ENCODE measurements at places on chromosomes 16 and 17. TPM values are rescaled to one million over a fixed set of nuclear protein-coding genes. Genes with fewer than 3 reads are reported as not detected.

DNA sequence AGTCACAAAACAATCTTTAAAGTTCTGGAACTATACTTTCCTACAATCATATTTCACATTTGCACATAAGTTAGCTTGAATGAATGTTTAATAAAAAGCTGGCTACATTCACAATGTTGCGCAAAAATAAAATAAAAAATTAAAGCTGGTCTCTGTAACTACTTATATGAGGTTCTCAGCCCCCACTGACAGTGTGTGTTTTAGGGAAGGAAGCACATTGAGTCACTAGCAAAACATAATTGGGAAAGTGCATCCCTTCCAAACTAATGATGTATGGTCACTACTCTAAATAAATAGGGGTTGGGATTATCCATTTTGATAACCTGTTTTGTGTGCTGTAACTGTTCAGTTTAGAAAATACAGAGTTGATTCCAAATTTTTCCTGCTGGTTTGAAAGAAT is 251.9 kb downstream of the IRX3 start:
- peaks cover 21% of the 10 kb centered on the region for H3K36me3 ChIP-seq
- no peaks in the 10 kb centered on the region for H3K27me3 ChIP-seq
- H3K27ac ChIP-seq, result no peak overlapping the region
- H3K4me1 ChIP-seq, result peaks cover 4% of the 10 kb centered on the region

GRCh38 chr16:48576927-48577326 is 33.1 kb downstream of the N4BP1 start:
- peaks cover 58% of the 10 kb centered on the region for H3K4me1 ChIP-seq
- H3K27me3 ChIP-seq, result no peaks in the 10 kb centered on the region
- no peak overlapping the region for H3K4me3 ChIP-seq
- H3K36me3 ChIP-seq, result peaks cover 36% of the 10 kb centered on the region

DNA sequence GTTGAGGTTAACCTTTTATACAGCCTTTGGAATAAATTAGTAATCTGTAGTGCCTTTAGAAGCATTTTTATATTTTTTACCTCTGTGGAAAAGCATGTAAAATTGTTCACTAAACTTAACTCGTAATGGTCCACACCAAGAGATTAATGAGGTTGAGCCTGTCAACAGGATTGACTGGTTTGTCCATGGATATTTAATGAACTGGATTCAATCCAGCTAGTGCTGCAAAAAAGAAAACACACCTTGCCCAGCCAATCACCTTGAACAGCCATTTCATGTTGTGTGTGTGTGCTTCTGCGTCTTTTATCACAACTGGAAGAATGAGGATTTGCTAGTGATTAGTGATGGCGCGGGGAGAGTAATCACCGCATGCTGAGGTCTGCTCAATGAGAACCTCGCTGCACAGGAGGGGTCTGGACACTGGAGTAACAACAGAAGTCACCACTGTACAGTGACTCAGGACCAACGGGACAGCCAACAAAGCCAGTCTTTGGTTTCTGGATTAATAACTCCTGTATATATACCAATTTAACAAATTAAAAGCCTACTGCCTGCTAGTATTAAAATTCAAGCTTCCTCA is 33.7 kb downstream of the LITAFD start:
- peaks cover 42% of the 10 kb centered on the region for H3K4me1 ChIP-seq
- DNase-seq, result no peak
- no peak overlapping the region for H3K27ac ChIP-seq
- H3K36me3 ChIP-seq, result peaks cover 83% of the 10 kb centered on the region

- H3K36me3 ChIP-seq, result peaks cover 5% of the 10 kb centered on the region
- no peak overlapping the region for H3K27ac ChIP-seq
- no peak overlapping the region for H3K4me3 ChIP-seq
These were observed 20.9 kb upstream of the PSMD7 start for GRCh38 chr16:74275711-74276110.

- H3K4me3 ChIP-seq, result peak overlapping the region; percentile 19
- peak; percentile 52 for DNase-seq
- no peaks in the 10 kb centered on the region for H3K36me3 ChIP-seq
- peaks cover 14% of the 10 kb centered on the region for H3K27me3 ChIP-seq
- peaks cover 22% of the 10 kb centered on the region for H3K4me1 ChIP-seq
- H3K27ac ChIP-seq, result peak overlapping the region; percentile 51
These were observed 8.1 kb upstream of the CXCL16 start for GRCh38 chr17:4747847-4748246.

DNA sequence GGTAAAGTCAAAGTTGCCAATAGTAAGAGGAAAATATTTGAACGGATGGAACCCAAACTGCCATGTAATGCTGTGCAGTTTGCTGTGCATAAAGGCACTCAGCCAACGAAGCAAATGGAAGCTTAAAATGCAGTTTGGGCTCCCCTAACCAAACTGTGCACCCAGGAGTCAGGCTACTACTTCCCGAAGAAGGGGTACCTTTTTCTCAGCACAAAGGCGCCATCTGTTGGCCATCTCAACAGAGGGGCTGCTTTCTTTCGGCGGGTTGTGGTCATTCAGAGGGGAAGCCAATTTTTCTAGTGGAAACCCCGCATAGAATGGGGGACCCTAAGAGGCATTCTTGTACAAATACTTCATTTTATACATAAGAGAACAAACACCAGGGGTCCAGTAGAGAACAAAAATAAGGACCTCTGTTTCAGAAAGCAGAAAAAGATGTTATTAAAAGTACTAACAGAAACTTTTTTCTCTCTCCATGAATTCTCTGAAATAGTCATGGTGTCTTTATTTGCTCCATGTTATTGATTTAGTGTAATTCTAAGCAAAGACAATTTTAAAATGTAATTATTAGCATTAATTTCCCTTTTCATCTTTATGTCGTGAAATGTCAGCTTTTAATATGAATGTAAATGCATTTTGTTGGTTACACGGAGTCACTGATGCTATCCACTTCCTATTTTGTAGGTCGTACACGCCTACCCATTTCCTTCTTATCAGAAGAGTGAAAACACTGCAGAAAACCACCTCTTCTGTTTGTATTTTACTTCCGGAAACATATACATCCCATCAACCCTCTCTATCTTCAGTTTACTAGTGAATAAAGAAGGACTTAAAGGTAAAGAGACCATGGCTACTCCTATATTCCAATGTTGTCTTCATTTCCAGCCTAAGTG is 453.3 kb downstream of the KCNJ2 start:
- H3K27me3 ChIP-seq, result no peaks in the 10 kb centered on the region
- no peak overlapping the region for H3K27ac ChIP-seq
- peaks cover 4% of the 10 kb centered on the region for H3K4me1 ChIP-seq
- H3K4me3 ChIP-seq, result no peak overlapping the region
- DNase-seq, result peak; percentile 56

- no peak overlapping the region for H3K4me3 ChIP-seq
- no peak overlapping the region for H3K27ac ChIP-seq
- peaks cover 47% of the 10 kb centered on the region for H3K27me3 ChIP-seq
- DNase-seq, result no peak
These were observed 23.3 kb upstream of the NGFR start for GRCh38 chr17:49471769-49472168.

GRCh38 chr17:22142091-22142490 is 449.8 kb downstream of the KCNJ18 start:
- H3K4me1 ChIP-seq, result no peaks in the 10 kb centered on the region
- H3K27ac ChIP-seq, result no peak overlapping the region
- no peak overlapping the region for H3K4me3 ChIP-seq
- H3K27me3 ChIP-seq, result no peaks in the 10 kb centered on the region
- no peaks in the 10 kb centered on the region for H3K36me3 ChIP-seq

- peaks cover 13% of the 10 kb centered on the region for H3K27me3 ChIP-seq
- no peaks in the 10 kb centered on the region for H3K4me1 ChIP-seq
- H3K36me3 ChIP-seq, result no peaks in the 10 kb centered on the region
- no peak for DNase-seq
- H3K4me3 ChIP-seq, result no peak overlapping the region
- no peak overlapping the region for H3K27ac ChIP-seq
These were observed 8.1 kb upstream of the ERCC4 start for GRCh38 chr16:13911871-13912270.

GRCh38 chr17:80702315-80703141 is 157.9 kb downstream of the RPTOR start:
- H3K4me1 ChIP-seq, result peaks cover 64% of the 10 kb centered on the region
- no peaks in the 10 kb centered on the region for H3K27me3 ChIP-seq
- peak overlapping the region; percentile 87 for H3K27ac ChIP-seq
- H3K4me3 ChIP-seq, result peak overlapping the region; percentile 3

GRCh38 chr17:57110152-57110542 is 25.1 kb downstream of the AKAP1 start:
- no peak overlapping the region for H3K4me3 ChIP-seq
- H3K27ac ChIP-seq, result no peak overlapping the region
- no peaks in the 10 kb centered on the region for H3K4me1 ChIP-seq
- peaks cover 22% of the 10 kb centered on the region for H3K36me3 ChIP-seq
- no peaks in the 10 kb centered on the region for H3K27me3 ChIP-seq
- DNase-seq, result no peak

DNA sequence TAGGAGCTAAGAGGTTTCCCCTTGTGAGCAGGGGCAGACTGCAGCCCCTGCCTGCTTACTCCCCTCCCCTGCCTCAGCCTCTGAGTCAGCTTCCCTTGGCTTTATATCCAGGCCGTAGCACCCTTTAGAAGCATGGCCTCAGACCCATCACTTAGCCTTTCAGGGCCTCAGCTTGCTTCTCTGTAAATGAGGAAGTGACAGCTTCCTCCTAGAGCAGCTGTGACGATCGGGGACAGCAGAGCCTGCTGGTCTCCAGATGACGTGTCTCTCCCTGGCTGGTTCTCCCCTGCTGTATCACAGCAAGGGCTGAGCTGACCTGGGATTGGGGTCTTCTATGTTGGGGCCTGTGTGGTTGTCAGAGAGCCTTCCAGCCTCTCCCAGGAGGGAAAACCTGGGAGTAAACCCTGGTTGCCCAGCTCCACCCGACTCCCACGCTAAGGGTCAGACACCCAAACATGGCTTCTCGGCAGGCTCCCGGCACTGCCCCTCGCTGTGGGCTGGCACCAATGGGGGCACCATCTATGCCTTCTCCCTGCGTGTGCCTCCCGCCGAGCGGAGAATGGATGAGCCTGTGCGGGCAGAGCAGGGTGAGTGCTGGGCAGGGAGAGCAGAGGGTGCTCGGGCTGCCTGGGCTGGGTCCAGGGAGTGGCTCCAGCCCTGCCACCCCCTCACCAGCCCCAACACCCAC is 16.3 kb upstream of the MYO15B start:
- H3K36me3 ChIP-seq, result no peaks in the 10 kb centered on the region
- no peak overlapping the region for H3K4me3 ChIP-seq
- DNase-seq, result peak; percentile 36
- H3K27ac ChIP-seq, result no peak overlapping the region
- H3K4me1 ChIP-seq, result no peaks in the 10 kb centered on the region

- H3K27ac ChIP-seq, result no peak overlapping the region
- H3K4me3 ChIP-seq, result no peak overlapping the region
- peak; percentile 51 for DNase-seq
- H3K27me3 ChIP-seq, result no peaks in the 10 kb centered on the region
These were observed 21.4 kb upstream of the SPNS2 start for GRCh38 chr17:4477255-4477791.

DNA sequence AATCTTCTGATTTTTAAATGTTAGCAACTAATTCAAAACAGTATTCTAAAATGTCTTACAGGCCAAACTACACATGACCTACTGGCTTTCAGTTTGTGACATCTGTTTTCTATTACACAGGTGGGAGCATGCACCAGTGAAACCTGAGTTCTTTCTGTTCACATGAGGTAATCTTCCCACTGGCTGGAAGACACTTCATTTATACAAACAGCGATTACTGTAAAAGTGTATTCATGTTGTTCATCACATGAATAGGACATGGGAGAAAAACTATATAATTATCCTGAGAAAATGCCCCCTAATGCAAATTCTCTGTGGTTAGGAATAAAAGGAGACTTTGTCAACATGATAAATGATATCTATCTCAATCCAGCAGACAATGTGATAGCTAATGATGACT is 11.1 kb upstream of the PIK3R5 start:
- no peaks in the 10 kb centered on the region for H3K27me3 ChIP-seq
- no peak for DNase-seq
- H3K36me3 ChIP-seq, result no peaks in the 10 kb centered on the region

- no peak for DNase-seq
- no peak overlapping the region for H3K27ac ChIP-seq
- H3K4me1 ChIP-seq, result peaks cover 31% of the 10 kb centered on the region
- H3K27me3 ChIP-seq, result no peaks in the 10 kb centered on the region
- H3K36me3 ChIP-seq, result no peaks in the 10 kb centered on the region
- no peak overlapping the region for H3K4me3 ChIP-seq
These were observed 55.4 kb downstream of the ABAT start for GRCh38 chr16:8729779-8730334.

DNA sequence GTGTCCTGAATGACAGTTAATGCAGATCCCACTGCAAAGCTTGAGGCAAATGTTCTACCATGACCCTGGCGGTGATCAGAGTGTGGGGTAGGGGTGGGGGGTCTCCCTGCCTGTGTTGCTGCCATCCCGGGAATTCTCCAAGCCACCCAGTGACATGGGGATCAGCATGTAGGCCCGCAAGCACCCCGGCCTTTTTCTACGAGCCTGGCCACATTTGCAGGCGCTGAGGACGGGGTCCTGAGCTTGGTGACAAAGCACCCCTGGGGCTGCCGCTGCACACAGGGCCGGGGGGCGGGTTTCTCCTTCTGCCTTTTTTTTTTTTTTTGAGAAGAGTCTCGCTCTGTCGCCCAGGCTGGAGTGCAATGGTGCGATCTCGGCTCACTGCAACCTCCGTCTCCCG is 35.8 kb downstream of the SLC7A5 start:
- H3K4me3 ChIP-seq, result no peak overlapping the region
- H3K36me3 ChIP-seq, result peaks cover 60% of the 10 kb centered on the region
- no peaks in the 10 kb centered on the region for H3K27me3 ChIP-seq
- no peaks in the 10 kb centered on the region for H3K4me1 ChIP-seq

DNA sequence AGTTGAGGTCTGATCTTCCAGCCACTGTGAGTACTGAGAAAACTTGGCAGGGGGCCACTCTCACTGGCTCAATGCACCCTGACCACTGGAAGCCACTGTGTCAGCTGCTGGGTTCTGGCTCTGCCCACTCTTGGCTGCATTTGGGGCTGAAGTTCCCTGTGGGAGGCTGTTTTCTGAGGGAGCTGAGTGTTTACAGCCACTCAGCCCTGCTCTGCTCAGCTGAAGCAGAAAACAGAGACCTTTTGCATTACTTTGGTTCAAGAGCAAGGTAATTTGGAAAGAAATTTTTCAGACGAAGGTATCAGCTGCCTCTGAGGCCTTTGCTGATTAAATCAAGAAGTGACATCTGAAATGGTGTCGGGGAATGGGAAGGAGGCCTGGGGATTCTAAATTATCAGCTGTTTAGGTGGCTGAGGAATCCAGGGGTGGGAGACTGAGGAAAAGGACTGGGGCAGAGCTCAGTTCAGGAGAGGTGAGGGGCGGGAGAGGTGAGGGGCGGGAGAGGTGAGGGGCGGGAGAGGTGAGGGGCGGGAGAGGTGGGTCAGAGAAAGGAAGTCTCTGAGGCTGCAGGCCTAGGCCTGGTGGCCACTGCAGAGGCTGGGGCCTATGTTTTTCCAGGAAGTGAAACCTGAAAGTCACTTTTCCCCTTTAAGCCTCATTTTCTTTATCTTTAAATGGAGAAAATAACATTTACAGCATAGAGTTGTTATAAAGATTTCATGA is at the start of gene ACSM5:
ACSM5 (plus strand) TSS at position 137 of the 723 bp plus-strand sequence. CDS start 1,951 bp downstream, outside the sequence.
- H3K27me3 ChIP-seq, result peaks cover 7% of the 10 kb centered on the region
- DNase-seq, result no peak
- no peaks in the 10 kb centered on the region for H3K36me3 ChIP-seq
- H3K4me3 ChIP-seq, result no peak within 1 kb of the TSS
- no peak within 1 kb of the TSS for H3K27ac ChIP-seq
- H3K4me1 ChIP-seq, result no peaks in the 10 kb centered on the region

GRCh38 chr16:85062845-85063244 is 35.2 kb downstream of the KIAA0513 start:
- no peak for DNase-seq
- H3K27me3 ChIP-seq, result no peaks in the 10 kb centered on the region
- no peak overlapping the region for H3K27ac ChIP-seq
- peaks cover 26% of the 10 kb centered on the region for H3K4me1 ChIP-seq

Gene ZP2
- total RNA-seq, result not detected

Gene TMEM88
- total RNA-seq, result 3.5 TPM

Gene SLC47A2
- not detected for total RNA-seq

Gene KRT33B
- total RNA-seq, result not detected

Gene PRR35
- not detected for total RNA-seq

Gene FGF11
- total RNA-seq, result 6.9 TPM

Gene TMC5
- not detected for total RNA-seq
